ENCODE measurements at places on chromosomes 7 and 10. TPM values are rescaled to one million over a fixed set of nuclear protein-coding genes. Genes with fewer than 3 reads are reported as not detected.

The TMEM270 gene
- not detected for total RNA-seq

The CNPY1 gene
- total RNA-seq: not detected

The SSBP1 gene
- total RNA-seq: 74.4 TPM

GRCh38 chr10:117201826-117202225, 4.5 kb downstream of the KCNK18 start:
- no peak for DNase-seq

- no peak for DNase-seq
Observed at GRCh38 chr7:101553771-101554445, 75.2 kb downstream of the MYL10 start.

DNA sequence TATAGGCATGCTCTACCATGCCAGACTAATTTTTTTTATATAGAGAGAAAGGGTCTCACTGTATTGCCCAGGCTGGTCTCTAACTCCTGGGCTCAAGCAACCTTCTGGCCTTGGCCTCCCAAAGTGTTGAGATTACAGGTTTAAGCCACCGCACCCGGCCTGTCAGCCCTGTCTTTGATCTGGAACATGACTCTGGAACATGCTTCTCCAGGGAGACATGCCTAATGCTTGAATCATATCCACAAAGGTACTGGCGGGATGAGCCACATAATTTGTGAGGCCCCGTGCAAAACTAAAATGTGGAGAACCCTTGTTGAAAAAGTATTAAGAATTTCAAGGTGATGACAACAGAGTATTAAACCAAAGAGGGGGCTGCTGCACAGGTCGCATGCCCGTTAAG, 282.8 kb downstream of the ARHGAP12 start:
- no peak for DNase-seq

DNA sequence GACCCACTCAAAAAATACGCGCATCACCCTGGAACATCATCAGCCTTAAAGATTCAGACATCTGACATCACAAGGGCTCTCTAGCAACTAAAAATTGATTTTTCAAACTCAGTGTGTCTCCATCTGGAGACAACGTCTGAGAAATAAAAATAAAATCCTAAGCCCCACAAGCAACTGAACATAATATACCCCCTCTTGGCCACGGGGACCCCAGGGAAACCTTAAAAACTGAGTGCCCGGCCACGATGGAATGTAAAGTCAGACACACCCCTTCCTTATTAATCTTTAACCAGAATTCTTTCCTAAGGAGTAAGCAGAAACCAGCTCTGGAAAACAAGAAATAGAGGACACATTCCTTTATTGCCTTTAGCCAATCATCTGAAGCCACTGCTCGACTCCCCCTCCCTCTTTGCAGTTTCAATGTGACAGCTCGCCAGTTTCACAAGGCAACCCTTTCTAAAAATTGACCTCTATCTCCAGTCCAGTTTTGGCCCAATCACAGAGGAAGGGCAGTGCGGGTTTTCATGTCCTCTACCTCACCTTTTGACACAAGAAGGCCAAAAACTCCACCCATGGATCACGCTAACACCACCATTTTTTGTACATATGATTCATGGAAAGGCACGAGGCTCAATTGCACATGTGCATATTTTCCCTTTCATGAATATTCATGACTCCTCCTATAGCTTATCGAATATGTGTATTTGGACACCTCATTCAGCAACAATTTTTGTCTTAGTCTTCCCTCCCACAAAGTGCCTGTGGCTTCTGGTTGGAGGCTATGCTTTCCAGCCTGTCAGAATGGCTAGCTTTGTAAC, 24.2 kb downstream of the IFIT3 start:
- DNase-seq: no peak

GRCh38 chr10:72264536-72264935, 9.2 kb upstream of the DDIT4 start:
- no peak for DNase-seq
